Ureter (tissue), 1 donor: ENCODE measurements at places on chromosomes 16 and 17. TPM values are rescaled to one million over a fixed set of nuclear protein-coding genes. Genes with fewer than 3 reads are reported as not detected.

Gene JPH3
- total RNA-seq: 0.91 TPM

Gene EMC8
- total RNA-seq: 34.3 TPM

Gene CHRNE
- total RNA-seq: 1.2 TPM

Gene HOXB1
- total RNA-seq: 0.31 TPM

Gene EIF5A
- total RNA-seq: 425 TPM
